ENCODE measurements at places on chromosomes 11 and 22. TPM values are rescaled to one million over a fixed set of nuclear protein-coding genes. Genes with fewer than 3 reads are reported as not detected.

DNA sequence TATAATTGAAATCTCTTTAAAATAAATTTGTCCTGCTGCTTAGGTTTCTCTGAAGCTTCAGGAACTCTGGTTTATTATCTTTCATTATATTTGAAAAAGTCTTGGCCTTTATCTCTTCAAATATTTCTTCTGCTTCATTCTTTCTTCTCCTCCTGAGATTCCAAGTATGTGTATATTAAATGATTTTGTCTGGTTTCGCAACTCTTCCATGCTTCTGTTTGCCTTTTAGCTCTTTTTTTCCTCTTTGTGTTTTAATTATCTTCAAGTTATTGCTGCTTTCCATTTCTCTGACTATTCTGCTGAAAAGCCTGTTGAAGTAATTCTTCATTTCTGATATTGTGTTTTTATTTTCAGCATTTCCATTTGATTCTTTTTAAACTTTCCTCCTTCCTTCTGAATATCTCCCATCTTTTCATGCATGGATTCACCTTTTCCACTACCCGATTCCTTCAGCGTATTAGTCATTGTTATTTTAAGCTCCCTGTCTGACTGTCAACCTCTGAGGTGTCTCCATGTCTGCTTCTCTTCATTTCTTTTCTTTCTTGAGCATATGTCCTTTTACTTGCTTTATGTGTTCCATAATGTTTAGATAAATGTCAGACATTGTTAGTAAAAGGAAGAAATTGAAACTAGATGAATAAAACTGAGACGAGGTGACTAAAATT, 46.6 kb upstream of the CTSC start:
- no peak for DNase-seq

ATF4 gene
- total RNA-seq = 271 TPM

LARGE2 gene
- 4.3 TPM for total RNA-seq

EIF3M gene
- total RNA-seq = 508 TPM

DAGLA gene
- total RNA-seq = 8.9 TPM

DNA sequence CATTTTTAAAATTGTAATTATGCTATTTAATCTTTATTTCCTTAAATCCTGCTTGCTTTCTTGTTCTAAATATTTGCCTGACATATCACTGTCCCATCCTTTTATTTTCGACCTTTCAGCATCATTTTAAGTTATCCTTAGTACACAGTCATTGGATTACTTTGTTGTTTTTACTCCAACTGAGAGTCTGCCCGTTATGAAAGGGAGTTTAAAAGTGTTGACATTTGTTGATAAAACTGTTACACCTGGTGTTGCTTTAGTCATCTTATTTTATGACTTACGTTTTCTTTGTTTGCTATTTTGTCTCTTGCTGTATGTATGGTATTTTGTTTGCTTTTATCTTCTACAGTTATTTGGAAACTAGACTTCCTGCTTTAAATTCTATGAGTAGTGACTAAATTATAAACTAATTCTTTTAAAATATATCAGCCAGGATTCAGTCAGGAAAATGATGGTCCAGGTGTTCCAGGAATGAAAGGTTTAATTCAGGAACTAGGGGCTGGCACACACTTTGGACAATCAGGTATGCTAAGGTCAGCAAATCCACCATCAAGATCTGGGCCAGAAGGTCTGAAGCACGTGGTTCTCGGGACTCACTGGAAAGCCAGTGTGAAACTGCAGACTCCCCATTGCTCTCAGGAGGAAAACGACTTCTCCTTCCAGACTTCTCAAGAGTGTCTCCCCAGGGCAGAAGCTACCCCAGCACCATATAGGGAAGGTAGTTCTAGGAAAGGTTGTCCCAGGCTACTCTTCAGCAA, 86.0 kb downstream of the RASSF10 start:
- no peak for DNase-seq

DNA sequence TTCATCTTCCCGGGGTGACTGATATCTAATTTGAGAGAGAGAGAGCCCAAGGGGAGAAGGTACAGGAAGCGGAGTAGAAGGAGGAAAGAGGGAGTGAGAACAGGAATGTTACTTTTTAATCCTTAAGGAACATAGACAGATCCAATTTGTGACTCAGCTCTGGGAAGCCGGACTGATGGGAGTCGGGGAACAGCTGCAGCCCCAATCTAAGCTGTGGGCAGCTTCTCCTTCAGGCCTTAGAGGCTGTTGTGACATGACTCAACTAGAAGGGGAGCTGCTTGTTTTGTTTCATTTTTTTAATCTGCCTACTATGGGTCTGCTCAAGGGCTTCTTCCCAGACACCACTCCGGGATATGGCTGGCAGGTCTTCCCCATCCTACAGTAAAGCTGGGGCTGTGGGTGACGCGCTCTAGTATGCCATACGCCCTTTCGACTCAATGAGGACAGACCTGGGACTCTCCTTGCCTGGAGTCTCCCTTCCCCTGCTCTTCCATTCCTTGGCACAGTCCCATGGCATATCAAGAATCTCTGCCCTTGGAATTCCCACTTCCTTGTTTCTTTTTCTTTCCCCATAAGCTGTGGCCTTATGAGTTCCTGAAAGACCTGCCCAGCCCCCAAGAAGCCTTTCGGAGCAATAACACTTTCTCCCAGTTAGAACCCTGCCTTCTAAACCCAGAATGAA, 103.3 kb upstream of the AKIP1 start:
- DNase-seq = no peak

All from hepatocyte (in vitro differentiated cells).